ENCODE measurements at places on chromosomes 7 and 10. TPM values are rescaled to one million over a fixed set of nuclear protein-coding genes. Genes with fewer than 3 reads are reported as not detected.

DNA sequence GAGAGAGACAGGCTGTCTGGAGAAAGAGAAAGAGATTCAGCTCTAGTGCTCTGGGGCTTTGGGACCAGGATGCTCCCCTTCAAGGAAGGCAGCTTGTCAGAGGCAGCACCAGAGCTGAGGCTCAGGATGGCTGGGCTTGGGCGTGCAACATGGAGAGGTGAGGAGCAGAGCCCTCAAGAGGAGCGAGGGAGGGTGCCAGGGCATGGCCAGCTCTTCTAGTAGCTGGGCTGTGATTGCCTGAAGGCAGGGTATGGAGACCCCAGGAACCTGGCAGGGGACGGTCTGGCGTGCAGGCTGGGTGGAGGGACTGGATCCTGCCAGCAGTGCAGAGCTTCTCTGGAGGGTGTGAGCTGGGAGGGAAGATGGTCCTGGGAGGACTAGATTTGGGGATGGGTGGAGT is 40.2 kb downstream of the ANTXRL start:
- DNase-seq: no peak

The CSTF2T gene
- total RNA-seq: 29.8 TPM

GRCh38 chr7:37908221-37908788 is 8.3 kb downstream of the SFRP4 start:
- no peak for DNase-seq

- no peak for DNase-seq
Measured at GRCh38 chr10:33520223-33520622, 185.8 kb upstream of the NRP1 start.

The MAGI2 gene
- 0.27 TPM for total RNA-seq

DNA sequence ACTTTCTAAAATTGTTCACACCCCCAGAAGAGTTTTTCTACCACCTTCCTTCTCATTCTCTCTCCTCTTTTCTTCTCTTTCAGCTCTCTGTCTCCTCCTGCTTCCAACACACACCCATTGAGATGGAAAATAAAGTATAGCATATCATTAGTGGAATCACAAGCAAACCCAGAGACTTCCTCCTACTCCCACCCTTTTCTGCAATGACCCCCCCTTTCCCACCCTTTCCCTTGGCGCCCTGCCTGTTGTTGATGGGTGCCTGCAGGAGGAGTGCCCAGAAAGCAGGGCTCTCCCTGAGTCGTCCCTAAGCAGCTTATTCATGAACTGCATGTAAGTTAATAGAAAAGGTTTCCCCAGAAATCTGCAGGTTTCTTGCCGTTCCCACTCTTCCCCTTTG is 300.0 kb downstream of the PLXNA4 start:
- no peak for DNase-seq

DNA sequence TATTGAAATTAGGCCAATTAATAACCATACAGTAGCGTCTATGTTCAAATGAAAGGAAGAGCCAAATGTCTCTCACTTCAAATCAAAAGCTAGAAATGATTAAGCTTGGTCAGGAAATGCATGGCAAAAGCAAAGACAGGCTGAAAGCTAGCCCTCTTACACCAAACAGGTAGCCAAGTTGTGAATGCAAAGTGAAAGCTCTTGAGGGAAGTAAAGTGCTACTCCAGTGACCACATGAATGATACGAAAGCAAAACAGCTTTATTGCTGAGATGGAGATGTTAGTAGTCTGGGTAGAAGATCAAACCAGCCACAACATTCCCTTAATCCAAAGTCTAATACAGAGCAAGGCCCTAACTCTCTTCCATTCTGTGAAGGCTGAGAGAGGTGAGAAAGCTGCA is 123.8 kb downstream of the TEX36 start:
- DNase-seq: peak; percentile 5

DNA sequence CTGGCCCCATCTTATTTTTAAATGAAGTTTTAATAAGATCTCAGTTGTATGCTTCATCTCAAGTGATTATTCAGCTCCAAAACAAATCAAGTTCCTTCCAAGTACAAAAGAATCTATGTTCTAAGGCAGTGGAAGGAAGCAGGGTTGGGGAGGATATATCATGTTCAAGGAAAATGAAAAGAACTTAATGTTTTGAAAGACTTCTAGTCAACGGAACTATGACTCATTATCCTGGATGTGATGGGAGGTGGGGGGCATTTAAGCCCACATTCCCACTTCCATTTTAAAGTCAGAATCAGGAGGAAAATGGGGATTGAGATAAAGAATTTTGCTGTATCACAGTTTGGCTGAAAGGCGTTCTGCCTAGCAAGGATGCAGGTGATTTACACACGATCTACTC is 59.4 kb downstream of the FANK1 start:
- DNase-seq: no peak

- no peak for DNase-seq
Measured at GRCh38 chr10:67776371-67776770, 61.6 kb downstream of the DNAJC12 start.

- DNase-seq: no peak
Measured at GRCh38 chr7:67659091-67659490, 662.5 kb downstream of the TYW1 start.

The ZNF365 gene
- 8.0 TPM for total RNA-seq

The ADRB1 gene
- total RNA-seq: 0.12 TPM

The TRIM4 gene
- 22.4 TPM for total RNA-seq

DNA sequence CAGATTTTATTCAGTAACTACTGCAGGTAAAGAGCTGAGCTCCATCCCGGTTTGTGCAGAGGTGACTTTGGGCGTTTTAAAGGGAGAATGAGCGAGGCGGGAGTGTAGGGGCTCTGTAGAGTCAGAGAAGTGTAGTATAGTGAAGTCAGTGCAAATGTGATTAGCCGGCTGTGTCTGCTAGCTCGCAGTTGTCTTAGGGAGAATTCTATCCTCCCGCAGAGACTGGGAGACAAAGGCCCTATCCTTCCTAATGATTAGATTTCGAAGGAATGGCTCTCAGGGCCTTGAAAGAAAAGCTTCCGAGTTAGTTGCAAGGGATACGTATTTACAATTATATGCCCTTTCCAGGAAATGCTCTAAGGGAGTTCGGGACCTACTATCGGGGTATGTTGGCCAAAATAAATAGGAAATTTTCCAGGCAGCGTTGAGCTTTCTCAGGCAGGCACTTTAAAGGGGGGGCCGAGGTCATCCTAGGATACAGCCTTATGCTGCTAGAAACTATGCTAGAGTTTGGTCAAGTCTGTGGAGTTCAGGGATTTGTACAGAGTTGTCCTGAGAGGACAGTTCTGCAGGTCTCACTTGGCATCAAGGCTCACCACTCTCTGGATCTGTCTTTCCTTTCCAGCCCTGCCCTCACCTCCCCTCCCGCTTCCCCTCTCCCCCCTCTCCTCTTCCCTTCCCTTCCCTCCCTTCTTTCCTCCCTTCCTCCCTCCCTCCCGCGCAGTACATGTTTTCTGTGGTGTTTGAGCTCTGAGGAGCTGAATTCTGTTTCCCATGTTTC is 825 bp downstream of the MRPL32 start:
- DNase-seq: peak; percentile 25

GRCh38 chr7:127798023-127798422 is 146.0 kb downstream of the SND1 start:
- DNase-seq: no peak

The PRR15 gene
- not detected for total RNA-seq

DNA sequence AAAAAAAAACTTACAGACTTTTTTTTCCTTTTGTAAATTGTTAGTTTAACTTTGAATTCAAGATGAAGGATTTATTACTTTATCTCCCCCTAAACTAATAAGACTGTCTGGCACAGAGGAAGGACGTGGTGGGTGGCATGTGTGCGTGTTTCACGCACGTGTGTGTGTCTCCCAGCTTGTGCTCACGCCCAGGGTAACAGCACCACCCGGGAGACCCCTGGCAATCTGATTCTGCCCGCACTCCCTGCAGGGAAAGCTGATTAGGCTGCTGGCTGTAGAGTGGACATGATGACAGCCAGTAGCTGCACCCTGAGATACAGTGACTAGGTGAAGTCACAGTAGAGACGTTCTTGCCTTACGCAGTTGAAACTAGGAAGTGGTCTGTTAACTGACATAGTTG is 25.3 kb downstream of the WIPI2 start:
- DNase-seq: no peak

- no peak for DNase-seq
Measured at GRCh38 chr10:69075431-69075830, 12.5 kb upstream of the SRGN start.

The FAM25A gene
- not detected for total RNA-seq

The MRLN gene
- total RNA-seq: not detected

The CPA4 gene
- total RNA-seq: not detected

GRCh38 chr10:90589825-90590224 is 268.0 kb downstream of the HTR7 start:
- no peak for DNase-seq

- no peak for DNase-seq
Measured at GRCh38 chr10:48604991-48605508, at the start of gene ARHGAP22. Gene ARHGAP22 (minus strand): TSS chr10:48605073. CDS start chr10:48604796, 277 bp downstream.

GRCh38 chr10:48224979-48225560 is 49.4 kb downstream of the FRMPD2 start:
- DNase-seq: no peak

DNA sequence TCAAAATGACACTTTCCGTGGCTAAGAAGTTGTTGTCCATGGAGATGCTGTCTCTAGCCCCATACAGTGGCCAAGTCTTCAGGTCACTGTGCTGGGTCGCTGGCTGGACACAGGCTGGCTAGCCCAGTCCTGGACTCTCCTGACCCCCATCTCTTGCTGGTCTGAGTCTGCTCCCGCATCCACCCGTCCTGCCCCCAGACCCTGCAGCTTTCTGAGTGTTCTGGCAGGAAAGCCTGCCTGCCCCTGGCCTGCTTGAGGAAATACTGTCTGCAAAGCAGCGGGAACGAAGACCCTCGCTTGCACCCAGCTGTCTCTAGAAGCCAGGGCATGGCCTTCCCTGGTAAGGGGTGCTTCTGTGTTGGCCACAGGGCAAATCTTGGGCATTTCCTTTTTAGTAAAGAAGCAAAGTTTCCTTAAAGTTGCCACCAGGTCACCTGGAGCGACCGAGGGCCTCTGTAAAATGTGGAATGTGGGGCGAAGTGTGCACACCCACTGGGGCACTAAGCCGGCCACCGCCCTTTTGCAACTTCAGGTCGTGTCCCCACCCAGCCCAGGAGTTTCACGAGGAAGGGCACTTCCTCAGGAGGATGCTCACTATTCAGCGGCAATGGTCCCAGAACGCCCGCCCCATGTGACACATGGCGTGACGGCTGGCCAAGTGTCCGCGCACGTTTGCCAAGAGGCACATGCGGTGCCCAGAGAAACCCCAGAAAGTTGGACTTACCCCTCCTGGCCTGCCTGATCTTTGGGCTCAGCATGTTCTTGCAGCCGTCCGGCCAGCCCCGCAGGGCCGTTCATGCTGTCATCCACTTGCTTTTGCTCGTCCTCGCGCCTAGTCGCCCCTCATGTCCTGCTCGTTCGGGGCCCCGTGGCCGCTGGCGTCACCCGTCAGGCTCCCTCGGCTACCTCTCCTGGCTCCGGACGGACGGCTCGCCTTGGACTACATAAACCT is 558 bp downstream of the ARHGAP22 start:
- DNase-seq: no peak

DNA sequence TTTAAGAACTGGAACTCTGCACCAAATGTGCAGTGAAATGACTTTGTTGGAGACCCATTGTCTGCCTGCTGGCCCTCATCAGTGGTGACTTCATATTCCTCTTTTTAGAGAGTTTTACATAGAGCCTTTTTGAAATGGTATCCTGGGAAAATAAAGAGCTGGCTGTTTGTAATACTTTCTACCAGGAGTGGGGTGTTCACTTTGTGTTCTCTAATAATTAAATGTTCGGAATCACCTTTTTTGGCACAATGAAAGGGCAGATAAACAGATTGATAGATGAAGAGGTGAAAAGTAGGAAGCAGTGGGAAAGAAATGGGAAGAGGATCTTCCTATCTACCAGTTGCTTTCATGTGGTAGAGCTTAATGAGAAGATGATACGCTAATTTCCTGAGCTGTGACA is 55.5 kb downstream of the PRPF18 start:
- no peak for DNase-seq

The OPN1SW gene
- not detected for total RNA-seq

The NUTM2A gene
- total RNA-seq: 1.7 TPM

- no peak for DNase-seq
Measured at GRCh38 chr10:12401466-12401865, 52.1 kb downstream of the CAMK1D start.

GRCh38 chr7:117888627-117889026 is 15.4 kb upstream of the CTTNBP2 start:
- DNase-seq: no peak

GRCh38 chr10:111716032-111716431 is 467.5 kb downstream of the GPAM start:
- DNase-seq: no peak

DNA sequence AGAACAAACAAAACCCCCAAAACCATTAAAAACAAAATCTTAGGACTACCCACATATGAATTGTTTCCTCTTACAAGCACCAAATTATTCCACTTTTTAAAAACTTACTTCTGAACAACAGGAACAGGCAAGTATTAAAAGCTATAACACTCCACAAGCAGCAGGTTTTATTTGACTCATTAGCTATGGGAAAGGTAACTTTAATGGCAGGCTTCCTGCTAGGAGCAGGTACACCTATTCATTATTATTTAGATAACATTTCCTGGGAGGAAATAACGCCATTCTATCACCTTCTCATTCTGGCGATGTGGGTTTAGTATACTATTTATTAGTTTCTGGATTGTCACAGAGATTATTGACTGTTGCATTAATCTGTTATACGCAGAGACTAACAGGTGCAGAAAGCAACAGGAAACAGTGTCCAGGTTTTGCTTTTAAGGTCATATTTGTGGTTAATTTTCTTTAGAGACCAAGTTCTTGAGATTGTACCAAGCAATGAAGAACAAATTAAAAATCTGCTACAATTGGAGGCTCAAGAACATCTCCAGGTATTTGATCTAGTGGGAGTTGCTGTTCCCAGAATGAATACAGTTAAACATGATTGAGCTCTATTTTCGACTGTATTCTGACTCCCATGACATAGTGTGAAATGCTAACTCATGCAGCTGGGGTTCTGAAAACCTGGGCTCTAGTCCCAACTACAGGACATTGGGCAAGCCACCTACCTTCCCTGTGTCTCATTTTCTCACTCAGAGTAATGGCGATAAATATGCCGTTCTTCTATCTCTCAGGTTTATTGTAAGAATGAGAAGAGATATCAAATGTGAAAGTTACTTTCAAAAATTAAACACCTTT is 2.0 kb downstream of the CPA2 start:
- no peak for DNase-seq

DNA sequence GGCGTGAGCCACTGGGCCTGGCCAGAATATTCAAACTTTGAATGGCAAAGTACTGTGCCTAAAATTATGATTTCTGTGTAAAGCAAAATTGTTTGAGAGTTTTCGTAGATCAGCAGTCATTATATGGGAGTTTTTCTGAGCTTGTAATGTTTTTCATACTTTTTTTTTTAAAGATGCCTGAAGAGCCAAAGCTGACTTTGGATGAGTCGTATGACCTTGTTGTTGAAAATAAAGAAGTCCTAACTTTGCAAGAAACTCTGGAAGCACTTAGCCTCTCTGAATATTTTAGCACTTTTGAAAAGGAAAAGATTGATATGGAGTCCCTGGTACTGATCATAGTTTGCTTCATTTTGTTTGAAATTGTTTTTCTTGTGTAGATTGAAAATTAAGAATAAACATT is 26.7 kb downstream of the SEC23IP start:
- DNase-seq: no peak

- no peak for DNase-seq
Measured at GRCh38 chr10:79457256-79457785, 11.9 kb upstream of the ZCCHC24 start.
